ENCODE measurements at places on chromosomes 13 and 19.

- DNase-seq = no peak
Observed at GRCh38 chr13:28705461-28706083, 13.2 kb downstream of the SLC46A3 start.

DNA sequence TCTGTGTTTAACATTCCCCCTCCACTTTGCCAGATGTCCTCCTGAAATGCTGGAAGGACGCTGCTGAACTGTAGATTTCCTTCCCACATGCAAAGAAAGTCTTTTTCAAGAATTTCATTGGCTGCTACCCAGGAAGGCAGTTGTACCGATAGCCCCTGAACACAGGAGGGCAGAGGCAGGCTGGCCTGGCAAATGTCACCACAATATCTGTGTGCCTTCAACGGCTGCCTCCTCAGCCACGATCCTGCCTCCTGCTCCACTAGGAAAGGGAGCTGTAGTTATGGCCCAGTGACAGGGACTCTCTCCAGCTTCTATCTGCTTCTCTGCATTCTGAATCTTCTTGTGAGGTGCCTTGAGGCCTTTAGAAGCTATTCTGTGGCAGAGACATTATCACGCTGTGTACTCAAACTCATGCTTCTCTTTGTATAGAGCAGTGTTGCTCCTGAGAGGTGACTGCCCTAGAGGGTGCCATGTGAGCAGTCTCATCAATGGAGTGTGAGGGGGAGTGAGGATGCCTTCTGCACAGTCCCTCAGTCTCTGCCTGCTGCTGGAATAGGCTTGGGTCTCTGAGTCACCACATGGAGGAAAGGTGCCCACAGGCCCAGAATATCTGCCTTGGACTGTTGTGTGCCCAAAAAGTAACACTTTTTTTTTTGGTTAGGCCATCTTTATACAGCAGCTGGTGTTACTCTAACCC is 279.8 kb downstream of the DNAJC15 start:
- no peak for DNase-seq

DNA sequence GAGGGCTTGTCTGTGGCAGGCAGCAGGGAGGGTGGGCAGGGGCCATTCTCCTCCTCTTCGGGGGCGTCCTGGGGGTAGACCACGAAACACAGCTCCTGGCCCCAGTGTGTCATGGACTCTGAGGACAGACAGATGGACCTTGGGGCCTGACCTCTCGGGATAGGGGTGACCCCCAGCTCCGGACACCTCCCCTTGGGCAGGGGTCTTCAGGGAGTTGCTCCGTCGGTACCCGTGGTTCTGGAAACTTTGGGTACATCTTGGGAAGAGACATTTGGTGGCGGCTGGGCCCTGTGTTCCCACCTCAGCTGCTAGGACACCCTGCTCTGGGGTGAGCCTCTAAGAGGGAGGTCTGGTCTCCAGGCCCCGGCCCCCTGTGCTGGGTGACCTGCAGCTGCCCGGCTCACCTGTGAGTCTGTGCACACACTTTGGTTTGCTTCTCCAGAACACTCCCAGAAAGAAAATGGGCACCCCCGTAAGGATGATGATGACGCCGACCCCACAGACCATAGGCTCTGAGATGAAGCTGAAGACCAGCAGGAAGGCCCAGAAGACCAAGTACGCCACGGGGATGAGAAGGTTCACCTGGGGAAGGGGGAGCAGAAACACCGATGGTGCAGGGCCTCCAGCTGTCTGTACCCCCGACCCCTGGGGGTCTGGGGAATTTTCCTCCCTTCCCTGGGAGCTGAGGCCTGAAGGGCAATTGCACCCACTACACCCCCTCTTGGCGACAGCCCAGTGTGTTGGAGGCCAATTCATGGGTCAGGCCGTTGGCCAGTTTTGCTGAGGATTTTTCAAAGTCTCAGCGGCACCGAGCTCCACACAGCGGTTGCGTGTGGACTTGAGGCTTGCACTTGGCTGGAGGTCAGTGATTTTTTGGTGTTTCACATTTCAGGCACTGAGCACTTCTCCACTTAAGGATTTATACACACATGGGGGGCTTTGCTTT is 15.0 kb downstream of the LRP3 start:
- no peak for DNase-seq

GRCh38 chr19:16338470-16339360 is 14.1 kb downstream of the KLF2 start:
- DNase-seq = no peak

GRCh38 chr19:16383584-16384161 is 59.0 kb downstream of the KLF2 start:
- DNase-seq = no peak

- DNase-seq = peak; percentile 68
Observed at GRCh38 chr19:45322311-45322710, 364 bp downstream of the CKM start.

- DNase-seq = no peak
Observed at GRCh38 chr19:31232180-31232579, 117.1 kb downstream of the TSHZ3 start.

GRCh38 chr19:33464733-33465115 is 56.9 kb downstream of the PEPD start:
- no peak for DNase-seq

GRCh38 chr13:22114630-22115311 is 443.9 kb downstream of the FGF9 start:
- no peak for DNase-seq

DNA sequence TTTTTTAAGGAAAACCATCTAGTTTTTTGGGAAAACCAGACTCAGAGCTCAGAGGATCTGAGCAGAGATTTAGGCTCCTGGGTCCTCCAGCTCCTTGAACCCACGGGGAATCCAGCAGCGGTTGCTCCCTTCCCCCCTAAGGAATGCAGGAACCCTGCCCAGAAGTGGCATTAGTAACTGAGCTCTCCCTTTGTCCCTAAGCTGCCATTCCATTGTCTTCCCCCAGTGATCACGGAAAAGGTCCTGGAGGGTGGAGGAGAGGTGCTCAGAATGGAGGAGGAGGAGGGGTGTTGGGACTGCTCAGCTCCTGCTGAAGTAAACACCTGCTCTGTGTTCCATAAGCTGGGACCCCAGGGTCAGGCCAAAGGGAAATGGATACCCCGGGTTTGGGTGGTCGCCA is 16.8 kb upstream of the OR1M1 start:
- DNase-seq = no peak

DNA sequence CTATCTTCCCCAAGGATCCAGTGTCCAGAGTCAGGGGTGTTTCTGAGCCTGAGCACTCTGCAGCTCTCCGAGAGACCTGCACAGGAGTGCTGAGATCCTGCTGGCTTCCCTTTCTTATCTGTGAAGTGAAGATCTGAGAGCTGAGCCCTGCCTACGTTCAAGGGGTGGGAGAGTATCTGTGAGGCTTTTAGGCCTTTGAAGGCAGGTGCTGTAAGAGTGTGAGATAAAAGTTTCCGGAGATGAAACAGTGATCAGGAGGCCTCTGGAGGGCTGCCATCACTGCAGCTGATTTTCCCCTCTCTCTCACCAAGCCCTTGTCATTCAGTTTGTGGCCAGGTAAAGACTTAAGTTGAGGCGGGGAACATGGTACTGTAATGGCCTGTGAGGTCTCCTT is 83.1 kb downstream of the AKAP11 start:
- DNase-seq = no peak
